ENCODE measurements at places on chromosomes 11 and 22.
A peak's percentile ranks its signal among the peaks of the same experiment; 100 is the strongest.

DNA sequence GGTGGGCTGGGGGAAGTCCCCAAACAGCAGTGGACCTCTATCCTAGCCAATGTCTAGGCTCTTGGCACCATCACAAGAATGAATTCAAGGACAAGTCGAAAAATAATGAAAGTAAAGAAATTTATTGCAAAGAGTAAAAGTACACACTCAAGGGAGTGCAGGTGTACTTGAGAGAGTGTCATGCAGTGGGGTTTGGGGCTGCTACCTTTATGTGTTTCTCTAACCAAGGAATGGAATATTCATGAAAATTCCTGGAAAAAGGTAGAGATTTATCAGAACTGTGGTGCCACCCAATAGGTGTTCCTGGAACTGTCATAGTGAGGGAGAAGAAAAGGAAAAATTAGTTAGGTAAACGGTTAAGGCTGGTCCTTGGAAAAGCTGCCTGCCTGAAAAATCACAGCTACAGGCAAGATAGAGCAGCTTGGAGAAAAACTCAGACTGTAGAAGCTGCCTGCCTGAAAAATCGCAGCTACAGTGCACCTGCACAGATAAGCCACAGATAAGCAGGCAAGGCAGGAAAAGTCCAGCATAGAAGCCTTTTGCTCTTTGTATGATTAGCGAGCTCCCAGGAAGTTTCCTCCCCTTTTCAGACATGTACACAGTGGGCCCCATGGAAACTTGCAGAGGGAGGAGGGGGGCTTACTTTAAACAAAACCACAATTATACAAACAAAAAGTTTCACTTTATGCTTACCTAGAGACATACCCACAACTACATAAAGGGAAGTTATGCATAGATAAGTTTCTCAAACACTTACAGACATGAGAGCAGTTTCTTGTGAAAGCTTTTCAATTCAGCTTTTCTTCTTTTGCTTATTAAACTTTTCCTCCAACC lies 71.4 kb upstream of the B3GNT6 start:
- DNase-seq = peak; percentile 50

- DNase-seq = no peak
Measured at GRCh38 chr11:59416613-59417012, 9.6 kb downstream of the OR5A2 start.

DNA sequence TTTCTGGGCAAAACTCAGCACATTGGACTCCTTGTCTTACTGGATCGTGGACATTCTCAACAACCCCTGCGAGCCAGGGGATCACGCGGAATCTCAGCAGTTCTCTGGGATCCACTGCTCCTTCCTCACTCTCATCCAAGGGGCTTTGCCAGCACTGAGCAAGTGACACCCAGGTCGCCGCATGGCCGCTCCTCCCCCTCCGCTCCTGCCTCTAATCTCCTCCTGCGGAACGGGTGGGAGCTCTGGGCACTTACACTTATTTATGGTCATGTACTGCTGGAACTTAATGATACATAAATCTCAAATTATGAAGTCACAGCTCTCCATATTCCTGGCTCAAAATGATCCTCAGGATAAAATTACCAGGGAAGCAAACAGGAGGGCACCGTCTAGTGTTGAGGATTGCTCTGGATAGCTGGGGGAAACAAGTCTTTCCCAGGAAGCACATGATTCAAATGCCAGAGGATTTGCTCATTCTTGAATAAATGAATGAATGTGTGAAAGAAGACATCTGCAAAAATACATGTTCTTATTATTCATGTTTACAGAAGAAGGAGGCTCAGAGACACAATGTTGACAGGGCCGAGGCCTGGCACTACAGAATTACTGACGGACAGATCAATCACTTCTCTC lies 1077.3 kb downstream of the TBC1D22A start:
- no peak for DNase-seq

DNA sequence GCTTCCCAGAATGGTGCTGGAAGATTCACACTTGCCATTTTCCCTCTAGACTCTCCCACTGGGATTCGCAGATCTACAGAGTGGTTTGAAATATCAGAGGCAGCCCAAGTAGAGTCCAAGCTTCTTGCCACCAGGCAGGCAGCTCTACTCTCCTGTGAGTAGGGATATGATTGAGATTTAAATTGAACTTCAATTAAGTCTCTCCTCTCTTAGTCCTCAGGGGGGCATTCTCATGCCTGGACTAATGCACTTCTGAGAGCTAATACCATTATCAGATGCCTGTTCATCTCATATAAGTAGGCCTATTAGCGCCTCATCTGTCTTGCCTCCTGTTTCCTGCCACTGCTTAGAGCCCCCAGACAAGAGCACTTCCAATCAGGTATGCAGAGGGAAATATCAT lies 25.5 kb upstream of the AMPD3 start:
- DNase-seq = no peak

DNA sequence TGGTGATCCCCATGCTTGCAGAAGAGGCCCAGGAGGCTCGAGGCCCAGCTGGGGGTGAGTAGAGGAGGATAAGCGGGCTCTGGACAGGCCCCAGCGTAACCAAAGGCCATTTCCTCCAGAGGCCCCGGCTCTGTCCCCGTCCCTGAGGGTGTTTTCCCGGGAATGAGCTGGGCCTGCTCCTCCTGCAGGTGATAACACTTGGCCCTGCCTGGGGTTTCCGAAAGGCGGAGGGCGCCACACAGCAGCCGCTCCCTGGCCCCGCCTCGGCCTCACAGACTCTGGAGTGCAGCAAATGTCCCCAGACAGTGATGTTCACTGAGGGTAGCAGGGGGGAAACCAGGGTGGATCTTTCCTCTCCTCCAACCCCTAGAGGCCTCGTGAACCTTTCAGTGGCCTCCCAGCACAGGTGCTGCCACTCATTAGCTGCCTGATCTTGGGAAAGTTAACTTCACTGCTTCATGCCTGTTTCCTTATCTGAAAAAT lies 10.5 kb upstream of the MGAT3 start:
- DNase-seq = peak; percentile 68

GRCh38 chr11:76579752-76580151 lies 90.8 kb downstream of the LRRC32 start:
- no peak for DNase-seq

- DNase-seq = no peak
Measured at GRCh38 chr11:111387363-111387762, 8.3 kb upstream of the POU2AF1 start.

DNA sequence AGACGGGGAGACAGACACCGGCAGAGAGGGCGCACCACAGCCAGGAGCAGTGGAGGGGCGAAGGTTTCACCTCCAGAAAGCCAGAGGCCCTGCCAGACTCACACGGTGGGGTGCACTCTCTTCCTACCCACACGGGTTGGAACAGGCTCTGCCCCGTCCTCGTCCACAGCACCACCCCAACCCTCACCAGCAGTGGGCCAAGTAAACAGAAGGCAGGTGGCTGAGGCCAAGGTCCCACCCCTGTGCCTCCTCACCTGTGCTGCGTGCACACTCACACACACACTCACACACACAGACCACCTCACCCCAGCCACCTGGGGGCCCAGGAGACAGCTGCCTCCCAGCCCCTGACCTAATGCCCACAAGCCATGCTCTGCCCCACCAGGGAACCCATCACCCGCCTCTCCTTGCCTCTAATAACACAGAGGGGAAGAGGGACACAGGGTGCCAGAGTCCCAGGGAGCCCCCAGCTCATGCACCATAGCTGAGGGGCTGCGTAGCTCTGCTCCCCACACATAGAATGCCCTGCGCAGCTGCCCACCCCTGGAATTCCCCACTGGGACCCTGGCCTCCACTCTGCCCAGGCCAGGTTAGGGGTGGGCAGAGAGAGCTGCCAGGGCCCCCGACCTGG lies 3.1 kb downstream of the CYB5R3 start:
- no peak for DNase-seq

GRCh38 chr11:92222701-92223100 lies 1.9 kb upstream of the FAT3 start:
- no peak for DNase-seq

GRCh38 chr11:62917906-62918502 lies 3.2 kb downstream of the CHRM1 start:
- DNase-seq = no peak

DNA sequence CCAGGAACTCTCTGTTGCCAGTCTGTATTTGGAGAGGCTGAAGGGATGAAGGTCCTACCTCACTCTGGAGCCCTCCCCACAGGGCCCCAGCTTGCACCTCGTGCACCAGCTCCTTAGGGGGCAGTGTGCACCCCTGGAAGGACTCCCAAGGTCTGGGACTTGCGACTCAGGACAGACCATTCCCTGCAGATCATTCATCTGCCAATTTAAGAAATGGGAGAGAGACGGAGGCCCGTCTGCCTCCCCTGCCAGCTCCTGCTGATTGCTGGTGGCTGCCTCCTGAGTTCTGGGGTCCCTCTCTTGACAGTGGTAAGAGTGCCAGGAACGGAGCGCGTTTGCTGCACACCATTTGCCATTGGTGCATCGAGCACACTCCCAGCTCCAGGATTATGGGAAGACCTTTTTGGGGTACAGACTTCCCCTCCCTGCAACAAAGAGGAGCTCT lies 27.4 kb upstream of the MALAT1 start:
- no peak for DNase-seq

GRCh38 chr11:115705200-115705599 lies 201.0 kb upstream of the CADM1 start:
- no peak for DNase-seq

DNA sequence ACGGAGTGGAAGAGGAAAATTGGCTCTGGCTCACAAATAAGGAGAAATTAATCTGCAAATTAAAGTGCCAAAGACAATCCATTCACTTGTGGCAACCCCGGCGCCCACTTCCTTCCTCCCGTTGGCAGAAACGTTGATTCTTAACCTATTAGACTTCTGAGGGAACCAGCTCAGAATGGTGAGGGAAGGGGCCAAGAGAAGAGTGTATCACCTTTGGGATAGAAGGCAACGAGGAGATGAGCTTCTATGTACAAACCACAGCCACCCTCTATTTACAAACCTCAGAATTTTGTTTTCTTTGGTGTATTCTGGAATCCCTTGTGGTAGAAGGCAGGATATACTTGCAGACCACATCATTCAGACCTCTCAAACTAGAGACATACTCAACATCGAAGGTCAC lies 1.1 kb downstream of the MB start:
- DNase-seq = no peak

GRCh38 chr11:61892085-61892370 lies 683 bp upstream of the FADS3 start:
- DNase-seq = no peak

DNA sequence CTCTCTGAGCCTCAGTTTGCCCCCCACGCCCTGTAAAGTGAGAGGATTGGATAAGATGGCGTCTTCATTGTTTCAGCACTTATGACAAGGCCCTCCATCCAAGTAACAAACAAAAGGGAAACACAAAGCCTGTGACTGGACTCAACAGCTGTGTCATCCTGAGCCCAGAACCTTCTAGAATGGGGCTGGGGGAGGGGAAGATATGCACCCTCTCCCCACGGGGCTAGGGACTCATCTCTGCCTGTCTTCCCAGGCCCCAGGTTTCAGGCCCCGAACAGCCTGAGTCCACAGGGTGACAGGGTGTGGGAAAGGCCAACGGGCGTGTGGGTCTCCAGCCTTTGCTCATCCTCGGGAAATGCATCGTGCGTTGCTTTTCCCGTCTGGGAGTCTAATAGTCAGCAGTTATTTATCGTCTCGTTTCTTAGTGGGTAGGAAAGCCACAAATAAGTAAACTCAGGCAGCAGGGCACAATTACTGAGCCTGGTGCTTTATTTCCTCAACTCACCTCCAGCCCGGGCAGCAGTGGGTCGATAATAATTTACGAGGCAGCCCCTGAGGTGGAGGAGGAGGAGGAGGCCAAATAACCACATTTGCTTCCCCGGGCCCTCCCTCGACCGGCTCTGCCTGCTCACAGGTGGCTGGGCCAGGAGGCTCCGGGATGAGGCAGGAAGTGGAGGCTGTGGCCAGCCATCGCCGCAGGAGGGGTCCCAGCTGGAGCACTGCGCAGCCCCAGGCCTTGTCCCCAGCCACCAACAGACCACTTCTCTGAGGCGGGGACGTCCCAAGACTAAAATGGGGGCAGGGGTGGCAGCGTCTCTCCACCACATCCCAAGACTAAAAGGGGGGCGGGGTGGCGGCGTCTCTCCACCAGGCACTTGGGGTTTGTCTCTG lies 54.4 kb downstream of the FLRT1 start:
- no peak for DNase-seq

DNA sequence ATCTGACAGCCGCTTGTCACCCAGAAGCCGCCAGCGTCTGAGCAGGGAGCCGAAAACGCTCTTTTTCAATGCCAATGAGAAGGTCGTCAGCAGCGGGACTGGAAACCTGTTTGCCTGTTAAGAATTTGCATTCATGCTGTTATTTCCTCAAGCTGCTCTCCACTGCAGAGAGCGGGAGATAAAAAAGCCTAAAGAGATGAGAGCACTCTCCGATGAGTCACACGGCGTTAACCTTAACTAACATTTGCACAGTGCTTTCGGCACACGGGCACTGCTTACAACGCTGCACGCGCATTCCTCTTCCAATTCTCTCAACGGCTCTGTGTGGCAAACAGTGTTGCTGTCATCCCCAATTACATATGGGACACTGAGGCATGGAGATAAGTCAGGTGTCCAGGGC lies 40.0 kb upstream of the RTL6 start:
- DNase-seq = no peak

DNA sequence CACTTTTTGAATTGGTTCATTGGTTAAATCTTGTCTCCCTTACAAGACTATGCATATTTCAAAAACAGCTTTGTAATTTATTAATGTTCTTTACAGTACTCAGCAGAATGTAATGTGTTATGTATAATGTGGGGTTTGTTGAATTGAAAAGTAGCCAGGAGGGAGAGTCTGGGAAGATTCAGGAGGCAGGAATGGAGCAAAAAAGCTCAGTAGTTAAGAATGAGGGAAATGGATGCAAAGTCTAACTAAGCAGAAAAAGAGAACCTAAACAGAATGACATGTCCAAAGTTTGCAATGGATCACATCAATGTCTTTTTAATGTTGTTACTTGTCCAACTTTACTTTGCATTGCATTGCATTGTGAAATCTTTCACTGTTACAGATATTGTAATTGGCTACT lies 86.5 kb upstream of the CARD18 start:
- no peak for DNase-seq

DNA sequence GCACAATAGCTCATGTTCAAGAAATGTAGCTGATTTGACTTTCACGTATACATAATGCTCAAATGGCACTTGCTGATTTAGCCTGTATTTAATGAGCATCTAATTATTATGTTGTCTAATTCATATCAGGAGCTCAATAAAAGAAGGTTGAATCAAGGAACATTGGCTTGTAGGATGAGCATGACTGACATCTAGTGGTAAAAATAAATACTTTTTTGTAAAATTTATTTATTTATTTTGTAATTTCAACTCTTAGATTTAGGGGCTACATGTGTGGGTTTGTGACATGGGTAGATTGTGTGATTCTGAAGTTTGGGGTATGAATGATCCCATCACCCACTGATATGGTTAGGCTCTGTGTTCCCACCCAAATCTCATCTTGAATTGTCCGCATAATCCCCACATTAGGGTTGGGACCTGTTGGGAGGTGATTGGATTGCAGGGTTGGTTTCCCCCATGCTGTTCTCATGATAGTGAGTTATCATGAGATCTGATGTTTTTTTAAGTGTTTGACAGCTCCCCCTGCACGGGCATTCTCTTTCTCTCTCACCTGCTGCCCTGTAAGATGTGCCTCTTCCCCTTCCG lies 1.7 kb upstream of the OR52E5 start:
- DNase-seq = peak; percentile 30

All from MM.1S (cell line).